ENCODE measurements at places on chromosomes 7 and 10. TPM values are rescaled to one million over a fixed set of nuclear protein-coding genes. Genes with fewer than 3 reads are reported as not detected.

The SSBP1 gene
- total RNA-seq: 131 TPM

The MPP7 gene
- 30.0 TPM for total RNA-seq

The MUC12 gene
- total RNA-seq: not detected

The LOXL4 gene
- total RNA-seq: not detected

The ACSM6 gene
- total RNA-seq: not detected

The ZNF862 gene
- 88.4 TPM for total RNA-seq

The FAM107B gene
- total RNA-seq: 260 TPM

The SYCE1 gene
- 0.99 TPM for total RNA-seq

The LAMB4 gene
- total RNA-seq: 0.27 TPM

The ACBD7 gene
- 1.2 TPM for total RNA-seq

The SLC29A4 gene
- 0.16 TPM for total RNA-seq
